Stimulated activated memory B cell treated with anti-CD40 and anti-IgM and Interleukin-4, amounts not matched to agents 10 μg/mL and 1 μg/mL and 100 μg/mL, for 72 hours (primary cell): ENCODE measurements at places on chromosomes 7 and 10.

DNA sequence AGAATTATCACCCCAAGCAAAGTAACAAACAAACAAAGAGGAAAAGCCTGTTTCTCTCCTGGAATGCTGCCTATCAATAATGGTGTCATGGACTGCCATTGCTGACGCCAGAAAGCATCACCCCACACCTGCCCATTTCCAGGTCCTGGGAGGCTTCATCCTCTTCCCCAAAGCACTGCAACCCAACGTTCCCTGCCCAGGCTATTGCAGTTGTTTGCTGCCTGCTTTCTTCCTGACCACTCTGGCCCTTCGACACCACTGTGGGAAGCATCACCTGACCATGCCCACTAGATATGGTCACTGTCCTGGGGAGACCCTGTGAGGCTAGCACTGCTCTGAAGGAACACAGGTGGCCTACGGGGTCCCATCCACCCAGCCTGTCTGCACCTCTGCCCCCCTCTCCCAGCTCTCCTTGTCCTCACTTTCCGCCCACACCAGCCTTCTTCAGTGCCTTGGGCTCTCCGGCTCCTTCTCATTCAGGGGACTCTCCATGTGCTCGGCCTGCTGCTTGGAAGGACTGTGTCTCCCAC lies 439.6 kb downstream of the GLRX3 start:
- ATAC-seq, result no peak

- ATAC-seq, result peak; percentile 76
Measured at GRCh38 chr10:5904227-5904626, 14.2 kb downstream of the FBH1 start.

DNA sequence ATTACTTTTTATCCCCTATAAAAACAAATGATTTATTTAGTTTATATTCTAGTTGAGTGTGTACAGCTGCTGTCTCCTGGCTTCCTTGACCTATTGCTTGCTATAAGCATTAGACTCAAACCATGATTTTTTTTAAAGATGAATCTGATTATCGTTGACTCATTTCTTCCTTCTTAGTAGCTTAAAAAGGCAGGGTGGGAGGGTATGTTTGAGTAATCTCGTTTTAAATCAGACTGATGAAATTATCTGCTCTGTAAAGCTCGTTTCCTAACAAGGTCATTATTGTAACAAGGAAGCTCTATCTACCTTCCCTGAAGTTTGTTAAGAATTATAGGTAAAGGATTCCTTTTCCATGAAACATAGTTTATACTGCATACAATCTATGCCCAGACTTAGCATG lies 276.3 kb upstream of the KCND2 start:
- no peak for ATAC-seq

GRCh38 chr10:43181146-43181545 lies 42.9 kb downstream of the CSGALNACT2 start:
- no peak for ATAC-seq

- ATAC-seq, result no peak
Measured at GRCh38 chr7:18772567-18772965, 277.0 kb downstream of the HDAC9 start.

- ATAC-seq, result no peak
Measured at GRCh38 chr7:150959739-150960734, 18.1 kb downstream of the KCNH2 start.
